A172 (cell line): ENCODE measurements at places on chromosomes 5 and 9. TPM values are rescaled to one million over a fixed set of nuclear protein-coding genes. Genes with fewer than 3 reads are reported as not detected.

Gene HRH2
- 0.46 and 0.88 TPM in 2 replicates for total RNA-seq

Gene FGF1
- 1.2 and 1.8 TPM in 2 replicates for total RNA-seq

DNA sequence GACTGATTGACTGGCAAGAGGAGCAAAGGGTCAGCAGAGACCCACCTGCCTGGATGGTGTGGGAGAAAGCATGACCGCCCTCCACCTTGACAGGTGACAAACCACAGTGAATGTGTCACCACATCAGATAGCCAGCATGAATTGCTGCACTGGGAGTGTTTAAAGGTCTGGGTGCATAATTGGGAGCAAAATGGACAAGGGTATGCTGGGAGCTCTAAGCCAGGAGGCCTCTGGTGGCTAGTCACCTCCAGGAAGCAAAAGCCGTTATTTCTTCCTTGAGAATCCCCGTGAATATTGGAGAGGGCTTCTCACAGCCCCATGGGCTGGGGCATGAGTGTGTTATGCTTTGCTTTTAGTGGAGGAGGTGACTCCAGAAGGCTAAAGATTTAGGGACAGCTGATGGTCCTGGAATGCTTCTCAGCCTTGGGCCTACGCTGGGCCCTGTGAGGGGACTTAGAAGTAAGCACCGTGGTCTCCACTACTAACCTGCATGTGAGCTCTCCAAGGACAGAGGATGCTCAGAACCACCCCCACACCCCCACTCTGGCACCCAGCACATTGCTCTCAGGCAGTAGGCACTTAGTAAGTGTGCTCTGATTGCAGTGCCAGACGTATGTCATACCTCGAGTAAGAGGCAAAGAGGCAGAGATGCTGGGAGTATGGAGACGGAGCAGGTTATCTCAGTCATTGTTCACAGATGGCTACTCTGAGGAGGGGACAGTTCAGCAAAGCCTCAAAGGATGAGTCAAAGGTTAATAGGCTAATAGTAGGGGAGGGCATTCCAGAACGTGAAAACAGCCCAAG lies 9.1 kb upstream of the IRF1 start:
- DNase-seq = no peak

DNA sequence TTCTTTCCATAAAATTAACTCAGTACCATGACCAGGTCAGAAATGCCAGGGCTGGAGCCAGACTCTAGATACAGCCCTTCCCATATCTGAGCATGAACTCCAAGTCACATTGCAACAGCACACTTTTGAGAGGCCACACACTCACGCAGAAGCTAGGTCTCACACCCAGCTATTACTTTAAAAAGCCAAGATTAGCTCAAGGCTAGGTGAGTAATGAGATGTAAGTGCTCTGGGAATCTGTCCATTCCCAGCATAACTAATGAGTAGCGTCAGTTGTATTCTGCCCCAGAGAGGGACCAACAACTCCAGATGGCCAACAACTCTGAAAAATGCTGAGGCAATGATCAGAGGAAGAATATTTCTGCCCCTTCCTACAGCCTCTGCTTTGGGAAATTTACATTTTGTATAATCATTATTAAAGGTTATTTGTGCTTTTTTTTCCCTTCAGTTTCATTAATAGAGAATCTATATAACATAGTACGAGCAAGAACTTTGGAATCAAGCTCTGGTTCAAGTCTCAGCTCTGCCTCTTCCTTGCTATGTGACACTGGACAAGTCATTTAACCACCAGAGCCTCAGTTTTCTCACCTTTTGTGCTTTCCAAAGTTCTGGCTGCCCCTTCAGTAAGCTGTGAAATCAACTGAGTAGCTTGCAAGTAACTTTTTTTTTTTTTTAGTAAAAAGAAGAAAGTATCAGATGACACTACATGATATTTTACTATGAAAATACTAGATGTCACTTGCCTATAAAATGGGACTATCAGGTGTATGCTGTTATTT lies 118.3 kb downstream of the NR6A1 start:
- DNase-seq = peak; percentile 97

Gene SPATA31C1
- not detected in 2 replicates for total RNA-seq
